Naive B cell (primary cell): ENCODE measurements at places on chromosomes 5 and 9. TPM values are rescaled to one million over a fixed set of nuclear protein-coding genes. Genes with fewer than 3 reads are reported as not detected.

DNA sequence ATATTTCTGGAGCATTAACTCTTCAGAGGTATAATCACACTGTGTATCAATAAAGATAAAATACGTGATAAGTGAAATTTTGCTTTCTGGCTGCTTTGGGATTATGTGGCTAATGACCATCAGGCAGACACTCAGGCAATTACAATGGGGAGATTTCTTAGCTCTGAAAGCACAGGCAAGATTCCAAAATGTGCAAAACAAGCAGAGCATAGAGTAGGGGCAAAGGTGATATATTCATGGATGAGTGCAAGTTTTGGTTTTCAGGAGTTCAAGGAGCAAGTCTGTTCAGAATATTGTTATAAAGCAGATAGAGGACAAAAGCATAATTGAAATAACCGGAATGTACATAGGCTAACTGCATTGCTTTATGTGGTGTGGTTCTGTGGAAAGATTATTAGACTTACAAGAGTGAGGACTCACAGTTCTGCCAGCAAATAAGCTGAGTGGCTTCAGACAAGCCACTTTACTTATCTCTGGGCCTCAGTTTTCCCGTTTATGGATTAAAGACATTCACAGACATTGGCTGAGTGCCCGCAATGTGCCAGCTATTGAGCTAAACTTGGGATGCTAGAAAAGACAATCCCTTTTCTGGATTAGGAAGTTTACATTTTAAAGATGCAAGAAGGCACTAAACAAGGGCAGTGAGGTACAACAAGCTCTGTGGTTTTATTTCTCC, 945.6 kb upstream of the ARRDC3 start:
- no peak for DNase-seq

- DNase-seq = no peak
Measured at GRCh38 chr9:135249711-135250110, 162.2 kb downstream of the OLFM1 start.

DNA sequence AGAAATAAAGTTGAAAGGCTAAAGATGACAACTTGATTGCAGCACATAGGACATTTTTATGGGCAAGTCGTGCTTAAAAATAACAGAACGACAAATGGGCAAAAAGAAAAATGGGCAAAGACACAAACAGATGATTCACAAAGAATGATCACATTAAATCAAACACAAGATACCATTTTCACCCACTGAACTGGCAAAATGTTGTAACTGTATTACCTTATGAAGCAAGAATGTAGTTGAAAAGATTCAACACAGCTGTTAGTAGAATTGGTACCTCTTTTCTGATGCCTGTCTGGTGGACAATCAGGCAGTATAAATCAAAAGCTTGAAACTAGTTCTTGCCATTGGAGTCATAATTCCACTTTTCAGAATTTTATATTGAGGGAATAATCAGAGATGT, 81.0 kb upstream of the PALM2AKAP2 start:
- DNase-seq = no peak

SCGB3A2 gene
- not detected for polyA plus RNA-seq
